ENCODE measurements at places on chromosomes 1 and 21.

DNA sequence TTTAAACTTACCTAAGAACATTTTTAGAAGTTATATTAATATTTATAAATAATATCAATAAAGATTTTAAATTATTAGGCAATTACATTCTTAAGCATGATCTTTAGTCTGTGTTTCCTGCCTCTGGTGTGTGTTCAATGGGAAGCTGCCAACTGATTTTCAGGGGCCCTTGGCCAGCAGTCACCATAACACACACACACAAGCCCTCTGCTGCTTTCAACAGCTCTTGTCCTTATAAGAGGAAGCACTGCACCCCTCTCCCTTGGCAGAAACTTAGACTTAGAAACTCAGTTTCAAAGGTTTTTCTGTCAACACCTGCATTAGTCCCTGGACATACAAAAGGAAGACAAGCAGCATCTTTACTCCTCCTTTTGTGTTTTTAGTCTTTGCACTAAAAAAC is 81.4 kb downstream of the VAV3 start:
- DNase-seq, result no peak

DNA sequence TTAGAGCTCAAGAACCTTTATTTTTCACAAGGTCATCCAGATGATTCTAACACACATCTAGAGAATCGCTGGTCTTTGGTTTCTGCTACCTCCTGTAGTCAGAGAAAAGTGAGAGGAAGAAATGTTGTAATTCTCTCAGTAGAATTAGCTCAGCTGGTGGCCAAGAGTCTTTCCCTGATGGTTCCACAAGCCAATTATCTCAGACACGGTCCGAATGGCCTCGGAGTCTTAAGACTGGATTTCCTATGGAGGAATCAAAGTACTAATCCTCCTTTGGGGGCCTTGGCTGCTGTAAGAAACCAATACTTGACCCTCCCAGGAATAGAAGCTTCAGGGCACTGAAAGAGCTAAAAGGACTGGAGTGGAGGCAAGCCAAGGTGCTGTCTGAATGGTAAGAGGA is 1.8 kb downstream of the TMEM81 start:
- no peak for DNase-seq

GRCh38 chr1:152388889-152389288 is 25.2 kb downstream of the CRNN start:
- no peak for DNase-seq

DNA sequence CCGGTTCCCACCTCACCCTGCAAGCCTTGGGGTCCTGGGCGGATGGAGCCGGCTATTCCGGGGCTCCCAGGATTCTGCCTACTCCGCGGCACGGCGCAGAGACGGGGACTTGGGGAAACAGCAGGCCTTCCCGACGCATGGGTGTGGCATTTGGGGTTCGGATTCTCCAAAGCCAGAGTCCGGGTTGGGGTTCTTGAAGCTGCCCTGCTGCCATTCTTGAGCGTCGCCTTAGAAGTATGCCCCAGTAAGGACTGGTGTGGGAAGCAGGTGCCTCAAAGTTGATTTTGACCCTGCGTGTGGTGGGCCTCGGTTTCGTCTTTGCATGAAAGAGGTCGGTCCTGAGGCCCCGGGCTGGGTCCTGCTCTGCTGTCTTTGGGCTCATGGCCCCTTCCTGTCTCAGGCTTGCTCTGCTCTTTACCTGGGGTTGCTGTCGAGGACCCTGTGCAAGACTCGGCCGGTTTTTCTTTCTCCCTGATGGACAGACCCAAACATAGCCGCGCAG is 696 bp downstream of the GUK1 start:
- no peak for DNase-seq

DNA sequence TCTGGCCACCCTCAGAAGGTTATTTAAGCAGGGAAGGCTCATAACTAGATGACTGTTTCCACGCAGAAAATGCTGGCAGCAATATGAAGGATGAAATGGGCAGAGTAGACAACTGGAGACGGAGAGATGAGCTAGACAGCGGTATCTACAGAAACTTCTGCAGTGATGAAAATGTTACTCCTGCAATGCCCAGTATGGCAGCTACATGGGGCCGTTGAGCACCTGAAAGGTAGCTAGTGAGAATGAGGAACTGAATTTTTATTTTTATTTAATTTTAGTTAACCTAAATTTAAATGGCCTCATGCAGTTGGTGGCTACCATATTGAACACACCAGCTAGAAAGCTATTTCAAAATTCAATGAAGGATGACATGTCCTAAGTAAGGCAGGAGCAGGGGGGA is 27.3 kb downstream of the SIPA1L2 start:
- no peak for DNase-seq

DNA sequence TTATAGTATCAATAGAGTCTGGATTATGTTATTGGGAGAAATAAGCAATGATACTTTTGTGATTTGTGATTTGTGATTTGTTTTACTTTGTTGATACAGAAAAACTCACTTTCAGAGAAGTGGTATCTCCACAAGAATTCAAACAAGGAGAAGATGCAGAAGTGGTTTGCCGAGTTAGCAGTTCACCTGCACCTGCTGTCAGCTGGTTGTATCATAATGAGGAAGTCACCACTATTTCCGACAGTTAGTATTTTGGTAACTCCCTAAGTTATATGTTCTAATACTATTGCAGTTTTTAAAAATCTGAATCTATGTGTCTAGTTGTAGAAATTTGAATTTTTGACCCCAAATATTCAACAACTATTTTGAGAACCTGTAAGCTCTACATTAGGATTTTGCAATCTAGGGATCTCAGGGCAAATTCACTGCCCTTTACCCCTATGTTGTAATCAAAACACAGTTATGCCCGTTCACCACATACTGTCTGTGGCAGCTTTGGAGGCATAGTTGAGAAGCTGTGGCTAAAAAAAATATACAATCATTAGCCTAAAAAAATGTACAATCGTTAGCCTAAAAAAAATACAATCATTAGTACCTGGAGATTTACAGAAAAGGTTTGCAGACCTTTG is 288.1 kb downstream of the NCAM2 start:
- DNase-seq, result no peak

GRCh38 chr1:22641247-22641646 is 2.2 kb upstream of the C1QC start:
- no peak for DNase-seq

- DNase-seq, result no peak
Observed at GRCh38 chr1:234521836-234522235, 42.9 kb upstream of the TARBP1 start.

DNA sequence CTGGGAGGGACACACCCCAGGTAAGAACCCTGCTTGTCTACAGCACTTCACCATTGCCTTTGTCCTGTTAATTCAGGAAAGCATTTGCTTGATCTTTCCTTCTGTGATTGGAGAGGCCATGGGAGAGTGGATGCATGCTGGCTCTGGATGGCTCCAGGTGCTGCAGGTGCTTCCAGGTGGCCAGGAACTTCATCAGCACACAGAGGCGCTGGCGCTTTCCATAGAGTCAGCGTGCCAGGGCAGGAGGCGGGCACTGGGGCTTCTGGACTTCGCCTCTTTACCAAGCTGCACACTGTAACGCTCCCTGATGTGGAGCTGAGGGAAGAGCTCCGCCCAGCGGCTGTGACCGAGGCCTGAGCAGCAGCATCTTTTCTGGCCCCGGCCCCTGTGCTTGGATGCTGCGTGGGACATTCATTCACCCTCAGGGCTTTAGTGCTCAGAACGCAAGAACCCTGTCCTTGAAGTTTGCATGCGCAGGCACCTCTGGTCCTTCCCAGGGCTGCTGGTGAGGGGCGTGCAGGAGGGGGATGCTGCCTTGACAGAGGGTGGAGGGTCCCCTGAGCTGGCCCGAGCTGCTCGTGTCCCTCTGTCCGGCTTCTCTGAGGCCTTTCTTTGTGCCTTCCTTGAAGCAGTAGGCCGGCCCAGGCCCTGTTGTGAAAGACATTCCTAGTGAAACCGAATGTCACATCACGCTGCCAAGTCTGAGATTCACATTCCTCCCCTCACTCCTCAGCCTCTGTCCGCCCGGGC is 1.6 kb upstream of the MX2 start:
- DNase-seq, result no peak

- no peak for DNase-seq
Observed at GRCh38 chr1:180964595-180964994, 51.9 kb downstream of the KIAA1614 start.

GRCh38 chr21:34363733-34364132 is at the start of gene KCNE2:
TSS of gene KCNE2 (plus strand) at chr21:34364006. CDS start at chr21:34370479, 6,473 bp downstream.
- DNase-seq, result no peak

- DNase-seq, result no peak
Observed at GRCh38 chr1:157958263-157958662, 35.2 kb upstream of the KIRREL1 start.

- DNase-seq, result no peak
Observed at GRCh38 chr1:224259986-224260385, 70.0 kb downstream of the NVL start.

- no peak for DNase-seq
Observed at GRCh38 chr1:1598720-1599029, 1.3 kb downstream of the FNDC10 start.

DNA sequence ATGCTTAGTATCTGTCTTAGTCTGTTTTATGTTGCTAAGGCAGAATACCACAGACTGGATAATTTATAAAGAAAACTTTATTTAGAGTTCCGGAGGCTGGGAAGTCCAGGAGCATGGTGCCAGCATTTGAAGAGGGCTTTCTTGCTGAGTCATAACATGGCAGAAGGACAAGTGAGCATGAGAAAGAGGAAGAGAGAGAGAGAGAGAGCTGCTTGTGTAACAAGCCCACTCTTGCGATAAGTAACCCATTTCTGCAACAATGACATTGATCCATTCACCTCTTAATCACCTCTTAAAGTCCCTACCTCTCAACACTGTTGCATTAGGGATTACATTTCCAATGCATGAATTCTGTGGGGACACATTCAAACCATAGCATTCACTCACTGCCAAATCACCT is 11.7 kb upstream of the MYOCOS start:
- no peak for DNase-seq

DNA sequence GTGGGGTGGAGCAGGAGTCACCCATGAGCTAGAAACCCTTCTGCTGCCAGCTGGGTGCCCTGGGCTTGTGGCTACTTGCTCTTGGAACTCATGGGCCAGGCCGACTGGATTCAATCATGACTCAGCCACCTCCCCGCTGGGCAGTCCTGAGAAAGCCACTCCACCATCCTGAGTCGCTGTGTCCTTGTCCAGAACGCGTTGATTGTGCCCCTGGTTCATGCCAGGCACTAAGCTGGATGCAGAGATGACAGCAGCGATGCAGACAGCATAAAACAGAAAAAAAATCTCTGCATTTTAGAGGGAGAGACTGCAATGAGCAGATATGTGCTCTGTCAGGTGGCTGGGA is 10.6 kb downstream of the PADI1 start:
- DNase-seq, result no peak

DNA sequence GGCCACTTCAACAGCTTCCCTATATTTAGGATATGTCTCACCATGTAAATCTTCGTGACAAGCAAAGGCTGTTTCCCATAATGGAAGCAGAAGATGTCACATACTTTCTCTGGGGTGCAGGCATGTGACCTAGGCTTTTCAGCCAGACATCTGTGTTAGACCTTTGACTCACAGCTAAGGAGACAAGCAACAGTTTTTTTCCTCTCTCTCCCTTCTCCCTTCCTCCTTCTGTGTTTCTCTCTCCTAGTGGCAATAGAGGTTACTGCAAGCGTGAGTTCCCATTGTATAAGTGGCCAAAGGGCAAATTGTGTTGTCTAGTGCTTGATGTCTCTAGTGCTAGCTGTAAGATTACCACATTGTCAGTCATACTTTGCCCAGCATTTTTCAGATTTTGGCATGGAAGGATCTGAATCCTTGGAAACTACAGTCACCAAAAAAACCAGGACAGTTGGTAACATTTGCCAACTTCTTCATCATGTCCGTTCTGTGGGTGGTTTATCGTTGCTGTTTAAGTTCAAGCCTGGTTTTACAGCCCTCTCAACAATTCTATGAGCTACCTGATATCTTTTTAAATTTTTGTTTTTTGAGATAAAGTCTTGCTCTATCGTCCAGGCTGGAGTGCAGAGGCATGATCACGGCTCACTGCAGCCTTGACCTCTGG is 44.4 kb upstream of the RABGAP1L start:
- DNase-seq, result no peak

DNA sequence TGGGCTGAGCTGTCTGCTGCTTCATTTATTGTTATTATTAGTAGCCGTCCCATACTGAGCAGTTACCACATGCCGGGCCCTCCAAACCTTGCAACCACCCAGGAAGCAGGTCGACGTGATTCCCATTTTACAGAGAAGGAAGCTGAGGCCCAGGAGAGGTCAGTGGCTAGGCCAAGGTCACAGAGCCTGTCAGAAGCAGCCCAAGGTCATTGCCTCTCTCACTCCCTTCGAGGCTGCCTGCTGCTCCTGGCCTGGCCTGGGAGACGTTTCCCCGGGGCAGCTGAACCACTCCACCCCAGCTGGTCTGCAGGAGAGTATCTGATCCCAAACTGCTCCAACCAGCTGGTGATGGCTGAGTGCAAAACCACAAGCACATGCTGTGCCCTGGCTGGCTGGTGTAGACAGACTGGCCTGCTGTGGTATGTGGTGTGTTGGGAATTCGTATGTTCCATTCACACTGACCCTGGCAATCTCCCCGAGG is 6.5 kb downstream of the PADI4 start:
- no peak for DNase-seq

- no peak for DNase-seq
Observed at GRCh38 chr1:156924478-156925153, 4.2 kb downstream of the LRRC71 start.

GRCh38 chr1:178645808-178646200 is 79.2 kb upstream of the RALGPS2 start:
- no peak for DNase-seq

GRCh38 chr1:21814241-21814918 is 2.3 kb downstream of the LDLRAD2 start:
- DNase-seq, result no peak

- no peak for DNase-seq
Observed at GRCh38 chr21:29209696-29210095, 79.3 kb downstream of the MAP3K7CL start.

GRCh38 chr21:16079830-16080229 is 350.0 kb downstream of the USP25 start:
- no peak for DNase-seq

DNA sequence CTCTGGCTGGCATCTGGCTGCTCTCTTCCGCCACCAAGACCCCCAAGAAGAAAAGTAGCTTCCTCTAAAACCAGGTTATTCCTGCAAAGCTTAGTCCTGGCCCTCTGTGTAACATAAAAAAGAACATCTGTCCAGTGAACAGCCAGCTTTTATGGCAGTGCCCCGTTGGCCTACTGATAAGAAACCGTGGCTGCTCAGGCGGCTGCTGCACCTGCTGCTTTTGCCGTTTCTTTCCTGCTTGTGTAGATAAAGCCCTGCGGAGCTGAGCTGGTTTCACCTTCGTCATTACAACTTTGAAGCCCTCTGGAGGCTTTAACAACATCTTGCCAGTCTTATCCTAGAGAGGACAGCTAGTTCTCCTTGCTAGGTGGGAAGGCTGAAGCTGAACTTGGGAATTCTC is 20.5 kb downstream of the ELAPOR1 start:
- DNase-seq, result no peak

DNA sequence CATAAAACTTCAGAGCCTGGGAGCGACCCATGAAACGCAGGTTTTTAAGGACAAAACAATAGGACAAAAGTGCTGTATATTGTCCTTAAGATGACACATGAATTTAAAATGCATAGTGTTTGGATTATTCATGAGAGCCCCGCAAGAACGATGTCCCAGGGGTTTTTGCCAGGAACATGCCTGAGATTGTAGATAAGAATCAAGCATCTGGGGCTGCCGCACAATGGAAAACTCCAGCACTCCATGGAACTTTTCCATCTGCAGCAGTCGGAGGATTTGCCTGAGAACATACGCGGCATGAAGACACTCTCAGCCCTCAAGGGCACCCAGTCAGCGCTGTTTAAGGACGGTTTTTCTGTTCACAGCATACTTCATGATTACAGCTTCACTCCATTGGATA is 5.3 kb upstream of the ERG start:
- DNase-seq, result no peak

- no peak for DNase-seq
Observed at GRCh38 chr1:14866911-14867612, 268.6 kb downstream of the KAZN start.

All from stimulated activated CD8-positive, alpha-beta memory T cell treated with anti-CD3 and anti-CD28 coated beads, Interleukin-4, amount 100 ng/mL, for 4 hours (primary cell).